ENCODE measurements at places on chromosomes 11 and 22.

DNA sequence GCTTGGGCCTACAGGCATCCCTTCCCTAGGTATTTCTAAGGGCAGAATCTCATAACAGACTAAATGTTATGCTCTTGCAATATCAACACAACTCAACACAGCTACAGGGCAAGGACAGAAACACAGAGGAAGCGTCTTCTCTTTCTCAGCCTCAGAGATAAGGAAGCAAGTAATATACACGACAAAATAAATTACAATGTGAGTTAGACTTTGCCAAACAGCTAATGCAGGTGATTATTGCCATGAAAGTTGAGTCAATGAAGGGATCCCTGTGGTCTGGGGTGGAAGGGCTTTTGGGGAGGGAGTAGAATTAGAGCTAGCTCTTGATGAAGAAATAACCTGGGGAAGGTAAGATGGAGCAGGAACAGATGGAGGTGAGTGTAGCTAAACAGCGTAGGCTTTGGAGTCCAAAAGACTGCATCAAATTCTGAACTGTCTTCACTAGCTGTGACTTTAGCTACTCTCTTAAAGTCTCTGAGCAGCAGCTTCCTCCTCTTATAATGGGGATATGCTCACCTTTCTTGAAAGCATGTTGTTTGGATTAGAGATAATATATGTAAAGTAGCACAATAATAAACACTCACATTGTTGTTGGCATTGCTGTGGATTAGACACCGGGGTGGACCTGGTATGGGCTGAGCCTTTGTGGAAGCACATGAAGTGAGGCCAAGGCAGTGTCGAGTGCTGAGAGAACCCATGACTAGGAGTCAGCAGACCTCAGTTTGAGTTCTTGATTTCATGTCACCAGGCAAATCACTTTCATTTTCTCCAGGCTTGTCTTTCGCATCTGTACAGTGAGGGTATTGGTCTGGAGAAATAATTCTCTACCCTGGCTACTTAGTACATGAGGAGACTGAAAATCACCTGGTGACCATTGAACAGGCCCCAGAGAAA, 41.0 kb upstream of the AQP11 start:
- H3K4me3 ChIP-seq, result no peak overlapping the region
- H3K4me1 ChIP-seq, result no peaks in the 10 kb centered on the region
- H3K27ac ChIP-seq, result no peak overlapping the region
- no peaks in the 10 kb centered on the region for H3K27me3 ChIP-seq
- DNase-seq, result no peak

DNA sequence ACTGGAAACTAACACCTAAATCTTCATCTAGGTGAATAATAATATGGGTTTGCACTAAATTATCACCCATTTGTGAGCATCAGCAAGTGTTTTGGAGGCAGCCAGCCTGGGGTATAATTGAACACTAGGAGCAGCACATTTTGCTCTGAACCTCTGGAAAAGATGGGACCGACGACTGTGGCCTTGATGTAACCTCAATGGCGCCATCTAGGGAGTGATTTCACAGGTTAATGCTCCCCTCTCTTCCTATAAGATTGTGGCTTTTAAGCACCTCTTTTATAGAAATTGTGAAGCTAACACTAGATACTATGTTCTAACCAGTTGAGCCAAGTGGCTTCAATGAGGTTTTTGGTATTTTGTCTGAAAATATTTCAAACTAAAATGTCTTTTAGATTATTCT, 203.7 kb downstream of the NELL1 start:
- H3K36me3 ChIP-seq, result no peaks in the 10 kb centered on the region
- no peak overlapping the region for H3K4me3 ChIP-seq
- no peak overlapping the region for H3K27ac ChIP-seq
- DNase-seq, result no peak
- H3K4me1 ChIP-seq, result no peaks in the 10 kb centered on the region

- H3K4me3 ChIP-seq, result no peak overlapping the region
- peaks cover 8% of the 10 kb centered on the region for H3K27me3 ChIP-seq
- H3K36me3 ChIP-seq, result no peaks in the 10 kb centered on the region
- no peak overlapping the region for H3K27ac ChIP-seq
- peaks cover 16% of the 10 kb centered on the region for H3K4me1 ChIP-seq
Measured at GRCh38 chr11:35615921-35616900, 2.0 kb upstream of the FJX1 start.

DNA sequence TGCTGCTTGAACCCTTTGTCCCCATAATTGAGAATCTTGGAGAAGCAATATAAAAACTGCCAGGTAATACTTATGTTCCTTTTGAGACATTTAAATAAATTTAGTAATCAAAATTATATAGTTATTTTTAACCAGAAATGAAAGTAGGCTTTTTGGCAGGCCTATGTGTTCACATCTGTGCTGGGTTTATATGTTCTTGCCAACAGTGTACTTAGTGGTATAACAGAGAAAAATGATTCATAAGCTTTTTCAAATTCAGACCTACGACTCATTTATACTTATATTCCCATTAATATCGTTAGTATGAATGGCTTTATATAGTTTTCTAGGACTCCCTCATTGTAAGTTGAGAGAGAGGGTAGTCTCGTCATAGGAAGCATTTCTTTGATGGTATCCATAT, 79.0 kb downstream of the DDX10 start:
- no peak overlapping the region for H3K27ac ChIP-seq
- no peak overlapping the region for H3K4me3 ChIP-seq
- no peaks in the 10 kb centered on the region for H3K27me3 ChIP-seq
- H3K4me1 ChIP-seq, result no peaks in the 10 kb centered on the region
- no peaks in the 10 kb centered on the region for H3K36me3 ChIP-seq

DNA sequence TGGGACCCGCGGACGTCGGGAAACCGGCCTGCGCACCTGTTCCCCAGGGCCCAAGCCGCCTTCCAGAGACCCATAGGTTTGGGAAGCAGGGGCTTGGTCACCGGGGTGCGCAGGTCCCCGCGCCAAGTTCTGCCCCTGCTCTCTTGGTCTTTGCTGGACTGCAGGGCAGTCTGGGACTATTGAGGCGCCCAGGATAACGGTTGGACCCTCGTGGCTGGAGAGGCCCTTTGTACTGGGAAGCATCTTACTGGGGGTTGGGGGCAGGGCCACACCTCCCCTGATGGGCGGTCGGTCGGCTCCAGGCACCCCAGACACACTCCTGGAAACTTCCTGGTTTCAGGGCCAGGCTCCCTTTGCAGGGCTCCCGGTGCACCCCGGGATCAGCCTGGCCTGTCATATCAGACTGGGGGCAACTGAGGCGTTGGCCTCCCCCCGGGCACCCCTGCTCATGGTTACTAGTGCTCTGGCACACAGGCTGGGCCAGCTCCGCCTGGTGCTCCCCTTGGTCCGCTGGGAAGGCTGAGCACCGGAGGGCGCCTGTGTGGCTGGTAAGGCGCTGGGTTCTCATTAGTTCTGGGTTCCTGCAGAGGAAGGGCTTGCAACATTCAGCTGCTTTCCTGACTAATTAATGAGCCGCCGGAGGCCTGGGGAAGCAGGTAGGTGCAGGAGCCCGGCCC, 1250.5 kb downstream of the BRD1 start:
- H3K27ac ChIP-seq, result no peak overlapping the region
- H3K36me3 ChIP-seq, result no peaks in the 10 kb centered on the region
- peaks cover 12% of the 10 kb centered on the region for H3K27me3 ChIP-seq
- H3K4me3 ChIP-seq, result no peak overlapping the region

- peak overlapping the region; percentile 88 for H3K27ac ChIP-seq
- H3K36me3 ChIP-seq, result no peaks in the 10 kb centered on the region
- DNase-seq, result peak; percentile 78
Measured at GRCh38 chr11:59551659-59552521, 40.6 kb downstream of the OR4D9 start.

DNA sequence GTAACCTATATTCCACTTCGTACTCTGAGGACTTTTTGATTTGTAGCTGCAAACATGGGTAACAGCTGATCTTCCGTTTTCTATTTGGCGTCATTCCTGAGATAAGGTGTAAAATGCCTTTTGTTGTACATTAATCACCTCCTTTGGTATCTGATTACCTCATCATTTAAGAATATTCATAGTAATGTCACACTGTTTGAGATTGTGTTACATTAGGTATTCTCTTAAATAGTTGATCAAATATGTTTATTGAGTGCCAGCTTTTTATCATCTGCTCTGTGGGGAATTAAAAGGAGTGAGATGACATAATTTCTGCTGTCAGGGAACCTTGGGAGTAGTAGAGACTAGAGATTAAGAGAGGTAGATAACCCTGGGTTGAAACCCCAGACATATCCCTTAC, 5.9 kb downstream of the NCAM1 start:
- H3K4me3 ChIP-seq, result no peak overlapping the region
- peaks cover 3% of the 10 kb centered on the region for H3K4me1 ChIP-seq
- peaks cover 30% of the 10 kb centered on the region for H3K27me3 ChIP-seq
- no peaks in the 10 kb centered on the region for H3K36me3 ChIP-seq
- no peak overlapping the region for H3K27ac ChIP-seq
- DNase-seq, result no peak

DNA sequence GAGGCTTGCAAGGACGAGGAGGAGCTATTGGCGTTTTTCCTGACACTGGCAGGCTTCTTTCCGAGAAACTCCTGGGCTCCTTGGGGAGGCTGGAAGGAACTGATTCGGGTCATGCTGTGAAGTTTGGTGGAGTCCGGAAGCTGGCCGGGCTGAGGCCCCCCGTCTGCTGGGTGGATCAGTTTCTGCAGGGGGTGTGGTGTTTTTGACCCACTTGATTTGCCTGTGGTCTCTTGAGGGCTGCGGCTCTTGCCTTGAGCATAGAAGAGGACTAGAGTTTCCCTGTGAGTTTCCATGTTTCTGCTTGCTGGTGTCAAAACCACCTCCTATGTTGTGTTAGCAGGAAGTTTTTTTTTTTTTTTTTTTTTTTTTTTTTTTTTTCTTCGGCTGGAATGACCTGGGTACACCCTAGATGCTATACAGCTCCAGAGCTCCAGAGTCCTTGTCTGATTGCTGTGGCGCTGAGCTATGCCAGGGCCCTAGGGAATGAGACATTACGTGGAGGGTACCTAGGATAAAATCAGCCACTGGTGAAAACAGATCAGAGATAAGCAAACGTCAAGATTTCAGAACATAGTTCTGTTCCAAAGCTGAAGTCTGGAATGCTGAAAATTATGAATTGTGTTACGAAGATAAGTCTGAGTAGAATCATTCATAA, 728 bp downstream of the TBC1D22A start:
- H3K27ac ChIP-seq, result peak overlapping the region; percentile 87
- no peaks in the 10 kb centered on the region for H3K36me3 ChIP-seq
- H3K4me1 ChIP-seq, result peaks cover 24% of the 10 kb centered on the region
- no peaks in the 10 kb centered on the region for H3K27me3 ChIP-seq

DNA sequence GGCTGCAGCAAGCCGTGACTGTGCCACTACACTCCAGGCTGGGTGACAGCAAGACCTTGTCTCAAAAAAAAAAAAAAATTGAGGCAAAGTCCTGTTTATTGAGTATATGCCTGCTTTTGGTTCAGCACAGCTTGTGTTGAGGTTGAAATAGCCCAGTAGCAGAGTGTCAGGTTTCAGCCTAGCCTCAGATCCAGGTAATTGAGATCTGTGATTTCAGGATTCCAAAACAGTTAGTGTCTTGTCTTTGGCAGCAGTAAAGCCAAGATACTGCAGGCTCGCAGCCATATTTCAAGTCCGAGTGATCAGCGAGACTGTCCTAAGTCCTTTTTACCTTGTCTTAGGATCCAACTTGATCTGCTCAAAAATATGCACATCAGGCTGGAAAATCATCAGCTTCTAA, 27.0 kb downstream of the CUL5 start:
- no peak overlapping the region for H3K27ac ChIP-seq
- H3K4me1 ChIP-seq, result no peaks in the 10 kb centered on the region
- H3K36me3 ChIP-seq, result peaks cover 2% of the 10 kb centered on the region
- no peaks in the 10 kb centered on the region for H3K27me3 ChIP-seq

GRCh38 chr11:88307749-88308425, 29.6 kb downstream of the CTSC start:
- H3K4me1 ChIP-seq, result peaks cover 11% of the 10 kb centered on the region
- no peaks in the 10 kb centered on the region for H3K27me3 ChIP-seq
- no peak for DNase-seq
- no peak overlapping the region for H3K27ac ChIP-seq
- peaks cover 11% of the 10 kb centered on the region for H3K36me3 ChIP-seq
- H3K4me3 ChIP-seq, result no peak overlapping the region

GRCh38 chr11:65844231-65844872, 10.6 kb downstream of the SNX32 start:
- no peak overlapping the region for H3K4me3 ChIP-seq
- no peaks in the 10 kb centered on the region for H3K4me1 ChIP-seq
- H3K27me3 ChIP-seq, result no peaks in the 10 kb centered on the region
- H3K36me3 ChIP-seq, result no peaks in the 10 kb centered on the region

- no peaks in the 10 kb centered on the region for H3K36me3 ChIP-seq
- no peak overlapping the region for H3K27ac ChIP-seq
- peaks cover 15% of the 10 kb centered on the region for H3K27me3 ChIP-seq
- H3K4me1 ChIP-seq, result no peaks in the 10 kb centered on the region
Measured at GRCh38 chr11:1749395-1750351, 722 bp downstream of the IFITM10 start.

DNA sequence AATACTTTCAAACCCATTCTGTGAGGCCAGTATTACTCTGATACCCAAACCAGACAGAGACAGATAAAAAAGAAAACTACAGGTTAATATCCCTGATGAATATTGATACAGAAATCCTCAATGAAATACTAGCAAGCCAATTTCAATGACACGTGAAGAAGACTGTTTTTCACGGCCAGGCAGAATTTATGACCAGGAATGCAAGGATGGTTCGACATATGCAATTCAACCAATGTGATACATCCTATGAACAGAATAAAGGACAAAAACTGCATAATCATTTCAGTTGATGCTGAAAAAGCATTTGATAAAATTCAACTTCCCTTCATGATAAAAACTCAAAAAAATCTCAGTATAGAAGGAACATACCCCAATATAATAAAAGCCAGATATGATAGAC, 44.5 kb downstream of the SLC22A24 start:
- DNase-seq, result no peak
- no peak overlapping the region for H3K27ac ChIP-seq
- H3K4me1 ChIP-seq, result no peaks in the 10 kb centered on the region
- H3K27me3 ChIP-seq, result peaks cover 2% of the 10 kb centered on the region
- no peaks in the 10 kb centered on the region for H3K36me3 ChIP-seq

DNA sequence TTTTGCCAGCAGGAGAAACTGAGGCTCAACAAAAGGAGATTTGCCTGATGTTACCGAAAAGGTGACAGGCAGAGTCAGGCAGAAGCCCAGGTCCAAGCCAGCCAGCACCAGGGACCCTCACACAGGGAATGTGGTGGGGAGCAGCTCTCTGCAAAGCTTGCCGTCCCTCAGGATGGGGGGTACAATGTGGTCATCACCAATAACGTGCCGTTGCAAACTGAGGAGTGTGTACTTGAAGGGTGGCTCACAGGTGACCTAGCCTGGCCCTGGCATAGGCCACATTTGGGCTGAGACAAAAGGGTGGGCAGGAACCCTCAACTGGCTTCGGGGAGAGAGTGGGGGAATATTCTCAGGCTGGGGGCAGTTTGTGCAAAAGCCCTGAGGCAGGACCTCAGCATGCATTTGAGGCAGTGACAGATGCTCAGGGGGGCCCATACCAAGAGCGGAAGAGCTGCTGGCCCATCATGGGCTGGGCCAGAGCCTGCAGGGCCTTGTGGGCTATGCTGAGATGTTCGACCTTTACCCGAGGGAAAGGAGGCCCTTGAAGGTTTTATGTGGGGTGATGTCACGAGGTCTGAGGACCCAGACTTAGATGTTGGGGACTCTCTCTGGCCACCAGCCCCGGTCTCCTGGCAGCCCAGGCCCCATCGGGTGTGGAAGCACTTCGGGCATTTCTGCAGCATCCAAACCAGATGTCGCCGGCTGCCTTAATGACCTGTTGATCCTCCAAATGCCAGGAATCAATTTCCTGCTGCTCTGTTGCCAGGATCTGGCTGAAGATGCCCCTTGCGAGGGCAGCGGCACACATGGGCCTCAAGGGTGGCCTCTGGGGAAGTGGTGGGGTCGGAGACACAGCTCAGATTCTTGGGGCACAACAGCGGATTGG, 57.4 kb upstream of the SHISAL1 start:
- no peak overlapping the region for H3K27ac ChIP-seq
- DNase-seq, result no peak
- H3K4me1 ChIP-seq, result peaks cover 4% of the 10 kb centered on the region
- H3K36me3 ChIP-seq, result no peaks in the 10 kb centered on the region
- H3K4me3 ChIP-seq, result no peak overlapping the region

Data from endothelial cell of umbilical vein (primary cell).